ENCODE measurements at places on chromosomes 2 and 18.

- no peak for DNase-seq
These were observed 1.6 kb downstream of the FEV start for GRCh38 chr2:218983263-218983933.

DNA sequence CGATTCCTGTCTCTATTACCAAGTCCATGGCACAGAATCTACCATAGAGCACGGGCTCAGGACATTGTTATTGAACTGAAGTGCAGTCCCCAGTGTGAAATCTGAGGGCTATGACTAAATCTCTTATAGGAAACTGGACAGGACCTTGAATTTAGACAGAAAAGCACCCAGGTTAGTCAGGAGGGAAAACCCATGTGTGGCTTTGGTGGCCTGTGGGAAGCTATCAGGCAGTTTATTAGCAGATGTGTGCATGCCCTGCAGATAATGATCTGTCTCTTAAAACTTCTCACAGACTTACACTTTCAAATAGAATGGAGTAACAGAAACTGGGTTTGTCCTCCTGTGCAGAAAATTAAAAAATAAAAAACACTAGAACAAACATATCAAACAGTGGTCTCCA is 610.0 kb upstream of the RAB6C start:
- DNase-seq = no peak

DNA sequence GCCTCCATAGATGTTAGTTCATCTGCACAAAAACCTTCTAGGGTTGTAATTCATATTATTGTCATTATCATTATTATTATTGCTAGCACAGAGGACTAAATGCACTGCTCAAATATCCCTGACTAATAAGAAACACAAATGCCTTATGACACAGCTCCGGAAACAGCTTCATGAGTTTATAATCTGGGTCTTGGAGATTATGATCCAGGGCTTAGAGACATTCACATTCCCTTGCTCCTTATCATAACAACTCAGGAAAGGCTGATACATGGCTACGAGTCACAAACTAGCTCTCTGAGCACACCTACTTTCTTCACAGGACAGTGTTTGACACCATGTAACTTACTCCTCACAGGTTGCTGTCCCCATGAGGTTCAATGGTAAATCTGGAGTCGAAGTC is 102.2 kb upstream of the TTC39C start:
- DNase-seq = no peak

GRCh38 chr18:62033207-62033606 is 140.4 kb upstream of the RNF152 start:
- DNase-seq = no peak

- no peak for DNase-seq
These were observed 26.2 kb downstream of the RPRD1A start for GRCh38 chr18:36041146-36041545.

- no peak for DNase-seq
These were observed 161.4 kb downstream of the PXDN start for GRCh38 chr2:1582891-1583341.

DNA sequence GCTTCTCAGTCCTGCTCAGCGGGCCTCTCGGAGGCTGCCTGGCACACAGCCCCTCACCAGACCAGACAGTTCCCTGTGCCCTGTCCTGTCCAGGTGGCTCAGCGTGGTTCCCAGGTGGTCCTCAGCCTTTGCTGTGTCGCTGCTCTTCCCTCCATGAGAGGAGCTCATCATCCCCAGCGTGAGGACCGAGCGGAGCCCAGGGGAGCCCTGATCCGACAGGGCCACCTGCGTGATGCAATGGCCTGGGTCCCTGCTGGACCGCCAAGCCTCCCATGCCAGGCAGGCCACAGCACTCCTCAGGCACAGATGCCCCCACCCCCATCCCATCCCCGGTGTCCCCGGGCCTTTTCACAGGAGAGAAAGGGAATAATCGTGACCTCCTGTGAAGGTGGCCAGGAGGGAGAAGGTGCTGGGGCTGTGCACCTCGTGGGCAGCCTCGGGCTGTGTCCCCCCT is 4.3 kb downstream of the GPC1 start:
- no peak for DNase-seq

DNA sequence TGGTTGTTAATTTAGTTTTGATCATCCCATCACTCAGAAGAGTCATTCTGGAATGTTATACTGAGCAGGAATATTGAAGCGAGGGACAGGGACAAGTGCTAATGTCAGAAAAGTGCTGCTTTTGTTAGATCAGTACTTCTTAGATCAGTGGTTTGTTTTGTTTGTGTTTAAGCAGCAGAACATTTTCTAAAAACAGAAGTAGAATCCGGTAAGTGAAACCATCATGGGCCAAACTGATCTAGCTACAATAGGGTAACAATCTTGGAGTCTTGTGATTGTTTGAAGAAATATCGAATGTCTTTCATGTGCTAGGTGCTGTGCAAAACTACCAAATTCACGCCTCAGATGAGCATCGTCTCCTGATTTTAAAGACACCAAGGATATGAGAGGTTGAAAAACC is 45.1 kb upstream of the SEC11C start:
- DNase-seq = no peak

DNA sequence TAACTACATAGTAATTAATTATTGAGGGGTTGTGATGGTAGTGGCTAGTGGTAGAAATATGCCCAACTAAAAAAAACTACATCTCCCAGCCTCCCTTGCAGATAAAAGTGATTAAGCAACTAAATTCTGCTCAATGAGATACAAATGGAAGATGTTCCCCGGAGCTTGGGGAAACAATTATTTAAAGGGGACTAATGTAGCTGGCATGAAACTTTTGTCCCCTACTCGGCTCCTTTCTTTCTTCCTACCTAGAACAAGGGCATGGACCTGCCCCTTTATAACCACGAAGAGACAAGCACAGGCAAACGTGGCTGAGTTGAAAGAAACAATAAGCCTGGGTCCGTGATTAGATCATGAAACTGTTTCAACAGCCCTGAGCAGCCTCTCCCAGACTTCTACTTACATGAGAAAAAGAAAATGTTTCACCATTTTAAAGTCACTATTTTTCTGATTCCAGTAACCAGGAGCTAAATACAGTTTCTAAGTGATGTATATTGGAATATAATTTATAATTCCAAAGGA is 236.9 kb downstream of the SCG2 start:
- DNase-seq = no peak

GRCh38 chr18:11029021-11029420 is 120.3 kb downstream of the PIEZO2 start:
- DNase-seq = no peak

GRCh38 chr2:239193925-239194677 is 206.7 kb downstream of the HDAC4 start:
- DNase-seq = no peak

- no peak for DNase-seq
These were observed 163.1 kb downstream of the ANTXR1 start for GRCh38 chr2:69175790-69176715.

DNA sequence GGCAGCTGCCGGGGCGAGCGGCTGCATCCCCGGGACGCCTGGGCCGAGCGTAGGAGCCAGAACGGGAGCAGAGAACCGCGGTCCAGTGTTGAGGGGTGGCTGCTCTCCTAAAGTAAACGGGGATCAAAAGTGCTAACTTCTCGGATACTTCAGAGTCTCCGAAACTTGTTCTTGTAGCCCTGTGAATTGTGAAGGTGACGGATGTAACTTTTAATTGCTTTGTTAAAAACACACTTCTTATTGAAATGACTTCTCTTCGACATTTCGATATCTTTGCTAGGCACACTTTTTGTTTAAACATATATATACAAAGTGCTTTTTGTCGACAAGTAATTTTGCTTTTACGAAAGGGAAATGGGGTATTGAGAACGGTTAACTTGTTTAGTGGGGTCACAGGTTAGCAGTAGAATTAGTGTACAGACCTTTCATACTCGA is 540 bp downstream of the ATP9B start:
- no peak for DNase-seq

- DNase-seq = no peak
These were observed 78.4 kb downstream of the TMEM247 start for GRCh38 chr2:46557788-46558187.

DNA sequence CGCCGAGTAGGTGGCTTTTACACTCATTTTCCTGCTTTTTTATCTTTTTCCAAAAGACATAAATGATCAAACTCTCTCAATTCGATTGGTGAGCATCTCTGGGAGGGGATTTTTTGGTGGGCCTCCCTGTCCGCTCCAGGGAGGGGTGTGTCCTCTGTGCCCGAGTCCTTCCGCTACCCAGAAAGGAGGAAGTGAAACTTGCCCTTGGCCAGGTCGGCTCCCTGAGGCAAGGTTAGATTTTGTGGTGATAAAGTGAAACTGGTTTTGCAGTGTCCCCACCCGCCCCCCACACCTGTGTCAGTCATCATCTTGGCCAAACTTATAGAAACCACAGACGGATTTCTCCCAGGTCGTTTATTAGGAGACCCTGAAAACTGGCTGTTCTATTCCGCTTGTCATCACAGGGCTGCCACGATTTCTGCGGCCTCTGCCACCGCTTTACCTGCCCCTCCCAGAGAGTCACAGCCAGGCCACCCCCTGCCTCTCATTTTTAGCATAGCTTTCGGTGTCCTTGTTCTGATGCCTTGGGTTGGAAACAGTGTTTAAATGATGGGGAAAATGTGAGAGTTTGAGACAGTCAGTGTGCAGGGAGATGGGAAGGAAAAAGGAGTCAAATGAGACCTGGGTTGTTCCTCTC is 93.6 kb downstream of the SH3BP4 start:
- no peak for DNase-seq

GRCh38 chr18:29008809-29009208 is 831.9 kb upstream of the CDH2 start:
- DNase-seq = no peak

GRCh38 chr2:181850936-181851560 is 40.5 kb upstream of the ITPRID2 start:
- no peak for DNase-seq

GRCh38 chr2:62404913-62405312 is 101.1 kb downstream of the TMEM17 start:
- DNase-seq = no peak

DNA sequence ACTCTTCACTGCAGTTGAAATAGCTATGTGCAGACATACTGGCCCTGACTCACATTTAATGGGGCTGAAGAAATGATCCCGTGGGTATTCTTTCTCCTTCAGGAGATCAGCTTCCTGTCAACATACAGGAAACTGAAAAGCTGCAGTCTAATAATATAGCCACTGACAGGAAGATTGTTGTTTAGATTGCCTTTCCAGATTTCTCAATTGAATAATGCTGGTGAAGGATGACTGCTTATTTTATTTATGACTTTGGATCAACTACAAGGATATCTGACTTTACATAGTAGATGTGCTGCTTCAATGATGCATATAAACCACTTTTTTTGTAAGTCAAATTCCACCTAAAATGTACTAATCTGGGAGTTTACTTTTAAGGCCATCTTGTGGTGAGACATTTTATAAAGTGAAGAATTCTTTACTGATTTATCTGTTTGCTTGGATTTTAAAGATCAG is 93.4 kb upstream of the MAP4K3 start:
- no peak for DNase-seq

- DNase-seq = no peak
These were observed 1.7 kb downstream of the D2HGDH start for GRCh38 chr2:241736111-241736510.

Measured in activated naive CD8-positive, alpha-beta T cell treated with anti-CD3 and anti-CD28 coated beads, Interleukin-2, amount 50 U/mL, for 16 hours (primary cell).